Thymus (tissue), 14 donors: ENCODE measurements at places on chromosomes 4 and X. TPM values are rescaled to one million over a fixed set of nuclear protein-coding genes. Genes with fewer than 3 reads are reported as not detected.

DNA sequence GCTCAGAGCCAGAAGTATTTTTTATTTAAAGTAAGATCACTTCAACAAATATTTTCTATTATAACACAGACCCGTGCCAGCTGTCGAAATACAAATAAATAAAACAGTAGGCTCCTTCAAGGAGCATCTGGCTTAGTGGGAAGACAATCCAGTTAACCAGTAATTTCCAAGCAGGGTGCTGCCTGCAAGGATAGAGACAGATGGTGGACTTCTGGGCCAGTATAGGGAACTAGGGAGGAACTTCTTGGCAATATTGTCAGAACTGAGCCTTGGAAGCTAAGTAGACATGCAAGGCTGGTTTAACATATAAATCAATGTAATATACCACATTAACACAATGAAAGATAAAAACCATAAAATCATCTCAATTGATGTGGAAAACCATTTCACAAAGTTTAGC, 17.0 kb upstream of the MTMR1 start:
- no peak for DNase-seq

GRCh38 chr4:7806338-7807090, 133.1 kb downstream of the AFAP1 start:
- DNase-seq: no peak

DNA sequence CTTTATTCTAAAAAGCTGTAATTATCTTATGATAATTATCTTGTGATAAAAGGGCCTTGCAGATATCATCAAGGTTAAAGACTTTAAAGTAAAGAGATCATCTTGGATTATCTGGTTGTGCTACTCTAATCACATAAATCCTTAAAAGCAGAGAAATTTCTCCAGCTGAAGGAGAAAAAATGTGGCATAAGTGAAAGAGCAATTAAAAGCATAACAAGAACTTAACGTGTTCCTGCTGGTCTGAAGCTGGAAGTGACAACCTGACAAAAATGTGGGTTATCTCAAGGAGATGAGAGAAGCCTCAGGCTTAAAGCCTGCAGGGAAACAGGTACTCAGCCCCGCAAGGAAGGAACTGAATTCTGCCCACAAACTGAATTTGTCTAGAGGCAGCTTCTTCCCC, 449.1 kb upstream of the NDST4 start:
- no peak for DNase-seq

GRCh38 chr4:166460769-166461550, 587.9 kb downstream of the TLL1 start:
- no peak for DNase-seq

- DNase-seq: no peak
These were observed 139.2 kb downstream of the NWD2 start for GRCh38 chr4:37383579-37384229.

DNA sequence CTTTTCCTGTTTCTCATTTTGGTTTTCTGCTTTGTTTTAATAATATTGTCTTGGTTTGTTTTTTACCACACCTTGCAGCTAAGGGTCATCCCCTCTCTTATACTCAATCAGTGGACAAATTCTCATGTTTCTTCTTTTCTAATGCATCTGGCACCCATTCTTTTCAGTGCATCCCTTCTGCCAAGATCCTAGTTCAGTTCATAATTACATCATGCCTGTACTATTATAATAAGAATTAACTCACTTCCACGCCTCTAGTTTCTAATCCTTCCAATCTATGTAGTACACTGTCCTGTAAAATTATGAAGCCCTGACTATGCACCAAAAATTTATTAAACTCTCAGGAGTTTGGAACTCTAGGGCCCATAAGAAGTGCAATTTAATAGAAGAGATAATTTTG, 126.1 kb downstream of the FAT4 start:
- DNase-seq: no peak

DNA sequence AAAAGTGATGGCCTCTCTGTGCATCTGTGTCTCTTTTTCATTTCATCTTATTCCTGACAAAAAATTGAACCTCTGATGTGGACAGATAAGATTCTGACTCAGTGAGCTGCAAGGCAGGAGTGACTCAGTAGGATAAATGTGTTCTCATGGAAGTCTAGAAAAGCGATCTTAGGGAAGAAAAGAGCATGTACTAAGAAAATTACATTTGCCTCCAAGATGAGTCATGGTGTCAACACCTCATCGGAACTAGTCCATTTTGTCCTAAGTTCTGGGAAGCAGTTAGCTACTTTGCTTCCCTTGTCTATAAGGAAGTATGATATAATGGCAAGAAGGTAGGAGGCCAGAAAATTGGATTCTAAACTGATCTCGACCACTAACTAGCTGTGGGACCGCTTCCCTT, 83.5 kb upstream of the AFF2 start:
- DNase-seq: no peak

DNA sequence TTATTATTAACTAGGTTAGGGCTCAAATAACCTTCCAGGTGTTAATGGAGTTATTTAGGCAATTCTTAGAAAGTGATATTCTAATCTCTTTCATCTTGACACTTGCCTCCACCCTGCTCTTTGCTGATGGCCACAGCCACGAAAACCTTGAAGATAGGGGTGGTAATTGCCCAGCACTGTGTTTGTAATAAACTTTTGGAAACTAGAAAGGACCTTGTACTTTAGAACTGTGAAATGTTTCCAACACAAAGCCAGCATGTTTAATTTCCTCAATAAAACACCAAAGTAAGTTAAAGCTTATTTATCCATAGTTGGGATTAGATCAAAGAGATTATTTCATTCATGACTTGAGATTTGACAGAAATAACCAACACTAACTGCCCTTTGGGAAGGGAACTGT, 78.3 kb downstream of the MAOA start:
- DNase-seq: no peak

GRCh38 chr4:115769396-115769795, 656.0 kb upstream of the NDST4 start:
- no peak for DNase-seq

- DNase-seq: no peak
These were observed 13.4 kb downstream of the DHRSX start for GRCh38 chrX:2487366-2487765.

DNA sequence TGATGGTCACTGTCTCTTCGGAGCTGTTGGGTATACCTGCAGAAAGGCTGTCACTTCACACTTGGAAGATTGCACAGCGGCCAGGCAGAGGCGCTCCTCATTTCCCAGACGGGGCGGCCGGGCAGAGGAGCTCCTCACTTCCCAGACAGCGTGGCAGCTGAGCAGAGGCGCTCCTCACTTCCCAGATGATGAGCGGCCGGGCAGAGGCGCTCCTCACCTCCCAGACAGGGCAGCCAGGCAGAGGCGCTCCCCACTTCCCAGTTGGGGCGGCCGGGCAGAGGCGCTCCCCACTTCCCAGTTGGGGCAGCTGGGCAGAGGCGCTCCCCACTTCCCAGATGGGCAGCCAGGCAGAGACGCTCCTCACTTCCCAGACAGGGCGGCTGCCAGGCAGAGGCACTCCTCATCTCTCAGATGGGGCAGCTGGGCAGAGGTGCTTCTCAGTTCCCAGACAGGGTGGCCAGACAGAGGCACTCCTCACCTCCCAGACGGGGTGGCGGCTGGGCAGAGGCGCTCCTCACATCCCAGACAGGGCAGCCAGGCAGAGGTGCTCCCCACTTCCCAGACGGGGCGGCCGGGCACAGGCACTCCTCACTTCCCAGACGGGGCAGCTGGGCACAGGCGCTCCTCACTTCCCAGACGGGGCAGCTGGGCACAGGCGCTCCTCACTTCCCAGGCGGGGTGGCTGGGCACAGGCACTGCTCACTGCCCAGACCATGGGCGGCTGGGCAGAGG, 18.8 kb downstream of the PABPC1L2B start:
- no peak for DNase-seq

DNA sequence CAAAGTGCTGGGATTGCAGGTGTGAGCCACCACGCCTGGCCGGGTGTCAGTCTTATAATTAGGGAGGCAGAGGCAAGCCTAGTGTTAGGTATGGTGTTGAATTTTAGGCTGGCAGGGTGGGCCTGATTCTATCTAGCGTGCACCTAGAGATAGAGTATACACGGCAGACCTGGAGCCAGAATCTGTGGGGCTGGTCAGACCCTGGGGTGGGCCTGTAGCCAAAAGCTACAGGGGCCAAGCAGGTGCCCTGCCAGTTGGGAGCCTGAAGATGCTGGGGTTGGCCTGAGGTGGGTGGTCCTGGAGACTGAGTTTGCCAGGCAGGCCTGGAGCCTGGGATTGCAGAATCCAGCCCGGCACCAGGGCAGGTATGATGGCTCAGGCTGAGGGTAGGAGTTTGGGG, 1580.3 kb downstream of the ARAP2 start:
- no peak for DNase-seq

- DNase-seq: no peak
These were observed 96.2 kb downstream of the UGT8 start for GRCh38 chr4:114694770-114695169.

- DNase-seq: peak; percentile 10
These were observed 67.9 kb downstream of the PPP3CA start for GRCh38 chr4:101279377-101279871.

DNA sequence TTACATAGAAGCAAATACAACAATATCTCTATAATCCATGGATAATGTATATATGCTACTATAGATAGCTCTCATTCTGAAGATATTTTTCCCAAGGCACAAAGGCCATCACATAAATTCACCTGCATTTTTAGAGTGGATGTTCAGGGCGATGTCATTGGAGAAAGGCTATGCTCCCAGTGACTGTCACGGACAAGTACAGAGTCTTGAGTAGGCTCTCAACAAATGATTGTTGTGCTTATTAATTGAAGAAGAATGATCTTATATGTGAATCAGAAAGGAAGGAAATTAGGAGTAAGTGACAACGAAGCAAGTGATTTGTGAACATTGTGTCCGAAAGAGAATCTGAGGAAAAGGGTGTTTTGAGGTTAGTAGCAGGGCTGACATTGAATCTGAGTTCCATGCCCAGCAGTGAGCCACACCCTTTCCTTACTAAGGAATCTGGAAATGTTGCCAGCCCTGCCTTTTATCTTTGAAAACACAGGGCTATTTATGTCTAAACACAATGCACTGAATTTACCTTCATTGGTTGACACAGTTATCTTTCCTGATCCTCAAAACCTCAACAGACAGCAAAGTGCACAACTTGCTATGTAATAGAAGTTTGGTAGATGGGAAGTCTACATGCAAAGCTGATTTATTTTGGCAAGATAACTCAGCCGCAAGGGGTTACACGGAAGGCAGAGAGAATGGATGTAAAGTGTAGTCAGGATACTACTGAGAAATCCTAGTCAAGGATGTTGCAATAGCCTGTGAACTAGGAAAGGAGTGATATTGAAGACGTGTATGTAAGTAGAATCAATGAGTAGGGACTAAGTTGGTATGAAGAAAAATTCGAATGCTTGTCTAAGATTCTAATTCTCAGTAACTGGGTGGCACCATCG, 50.4 kb downstream of the SORBS2 start:
- DNase-seq: no peak

DNA sequence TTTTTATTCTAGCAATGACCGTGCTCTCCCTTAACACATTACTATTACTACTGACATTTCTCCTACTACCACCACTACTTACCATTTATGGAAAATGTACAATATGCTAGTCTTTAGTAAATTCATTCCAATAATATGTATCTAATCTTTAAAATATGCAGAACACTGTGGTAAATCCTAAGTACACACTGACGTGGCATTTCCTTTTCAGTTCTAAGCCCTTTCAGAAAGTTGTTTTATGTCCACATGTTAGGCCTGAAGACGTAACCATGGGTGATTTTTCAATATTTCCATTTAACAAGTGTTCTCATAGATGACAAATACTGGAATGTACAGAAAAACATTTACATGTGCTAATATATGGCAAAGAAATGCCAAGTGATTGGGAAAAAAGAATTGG, 268.6 kb upstream of the SLIT2 start:
- DNase-seq: no peak

- peak; percentile 19 for DNase-seq
These were observed 1.1 kb upstream of the FGF16 start for GRCh38 chrX:77446029-77446585.

DNA sequence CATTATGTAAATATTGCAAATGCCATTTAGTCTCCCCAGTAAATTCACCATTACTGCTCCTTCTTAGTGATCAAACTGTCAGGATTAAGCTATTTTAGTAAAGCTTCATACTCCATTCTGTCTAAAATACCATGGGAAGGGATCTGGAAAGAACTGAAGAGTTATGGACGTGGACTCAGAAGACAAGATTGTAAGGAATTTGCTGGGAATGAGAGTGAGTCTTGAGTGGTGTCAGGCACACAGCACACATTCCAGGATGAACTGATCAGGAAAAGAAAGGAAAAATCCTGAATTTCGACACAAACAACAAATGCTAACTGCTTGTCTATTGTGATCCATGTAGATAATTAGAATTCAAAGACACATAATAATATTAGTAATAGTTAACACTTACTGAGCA, 311.0 kb downstream of the CENPC start:
- no peak for DNase-seq

GRCh38 chrX:38038501-38038900, 32.1 kb downstream of the SYTL5 start:
- no peak for DNase-seq

- no peak for DNase-seq
These were observed 78.8 kb upstream of the BCOR start for GRCh38 chrX:40176351-40177116.

DNA sequence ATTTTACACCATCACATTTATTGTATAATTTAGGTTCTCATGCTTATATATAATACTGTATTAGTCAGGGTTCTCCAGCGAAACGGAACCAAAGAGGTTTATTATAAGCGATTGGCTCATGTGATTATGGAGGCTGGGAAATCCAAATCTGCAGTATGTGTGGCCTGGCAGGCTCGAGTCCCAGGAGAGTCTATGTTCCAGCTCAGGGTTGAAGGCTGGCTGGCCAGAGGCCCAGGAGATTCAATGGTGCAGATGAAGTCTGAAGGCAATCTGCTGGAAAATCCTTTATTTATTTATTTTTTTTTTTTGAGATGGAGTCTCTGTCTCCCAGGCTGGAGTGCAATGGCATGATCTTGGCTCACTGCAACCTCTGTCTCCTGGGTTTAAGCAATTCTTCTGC, 63.0 kb upstream of the WDFY3 start:
- no peak for DNase-seq

The BEND4 gene
- total RNA-seq: 1.6 TPM

The NLRP2B gene
- not detected for total RNA-seq

The NUP54 gene
- 73.0 TPM for total RNA-seq

The SLC25A4 gene
- total RNA-seq: 5.7 TPM

The ADH1A gene
- total RNA-seq: 0.19 TPM

The C1GALT1C1 gene
- total RNA-seq: 19.5 TPM

The OCIAD1 gene
- total RNA-seq: 105 TPM

The CXCL8 gene
- total RNA-seq: 3.7 TPM
